NCI-H187 (cell line): ENCODE measurements at places on chromosomes 4 and X.

GRCh38 chr4:53638919-53639318 is 47.6 kb upstream of the LNX1 start:
- DNase-seq: no peak

- DNase-seq: no peak
These were observed 207.2 kb upstream of the NPY2R start for GRCh38 chr4:155001251-155001650.

GRCh38 chrX:69222103-69223090 is 57.1 kb upstream of the PJA1 start:
- DNase-seq: no peak

DNA sequence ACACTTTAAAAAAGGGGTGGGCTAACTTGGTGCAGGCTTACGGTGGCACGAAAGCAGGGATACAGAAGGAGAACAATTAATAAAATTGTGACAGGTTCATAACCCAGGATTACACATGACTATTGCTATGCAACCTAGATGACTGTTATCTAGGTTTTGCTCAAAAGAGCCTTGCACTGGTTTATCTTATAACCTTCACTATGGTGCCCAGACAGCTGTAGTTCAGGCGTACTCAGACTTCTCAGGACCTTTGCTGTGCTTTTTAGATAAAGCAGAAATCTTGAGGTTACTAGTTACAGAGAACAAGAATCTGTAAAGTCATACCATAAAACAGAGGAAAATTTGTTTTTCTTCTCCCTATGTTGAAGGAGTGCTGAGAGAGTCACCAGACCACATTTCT is 44.4 kb downstream of the UGT2A3 start:
- DNase-seq: no peak

- DNase-seq: no peak
These were observed 8.5 kb downstream of the NUDT11 start for GRCh38 chrX:51487960-51488267.

DNA sequence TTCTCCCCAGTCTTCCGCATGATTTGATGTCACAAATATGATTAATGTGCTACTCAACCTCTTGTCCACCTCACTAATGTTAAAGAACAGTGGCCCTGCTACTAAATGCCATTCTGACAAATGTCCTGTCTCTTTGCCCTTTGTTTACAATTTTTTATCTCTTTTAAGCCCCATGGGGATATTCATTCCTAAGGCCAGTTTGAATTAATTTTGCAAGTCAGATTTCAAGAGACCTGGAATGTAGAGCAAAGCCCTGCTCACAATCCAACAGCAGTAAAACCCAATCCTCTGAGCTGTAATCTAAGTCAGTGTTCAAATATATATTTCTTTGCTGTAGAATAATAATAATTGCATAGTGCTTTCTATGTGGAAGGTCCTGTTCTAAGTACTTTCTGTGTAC is 81.2 kb downstream of the LDB2 start:
- DNase-seq: no peak

- DNase-seq: peak; percentile 28
These were observed 79.7 kb downstream of the ADRA2C start for GRCh38 chr4:3845744-3846429.

DNA sequence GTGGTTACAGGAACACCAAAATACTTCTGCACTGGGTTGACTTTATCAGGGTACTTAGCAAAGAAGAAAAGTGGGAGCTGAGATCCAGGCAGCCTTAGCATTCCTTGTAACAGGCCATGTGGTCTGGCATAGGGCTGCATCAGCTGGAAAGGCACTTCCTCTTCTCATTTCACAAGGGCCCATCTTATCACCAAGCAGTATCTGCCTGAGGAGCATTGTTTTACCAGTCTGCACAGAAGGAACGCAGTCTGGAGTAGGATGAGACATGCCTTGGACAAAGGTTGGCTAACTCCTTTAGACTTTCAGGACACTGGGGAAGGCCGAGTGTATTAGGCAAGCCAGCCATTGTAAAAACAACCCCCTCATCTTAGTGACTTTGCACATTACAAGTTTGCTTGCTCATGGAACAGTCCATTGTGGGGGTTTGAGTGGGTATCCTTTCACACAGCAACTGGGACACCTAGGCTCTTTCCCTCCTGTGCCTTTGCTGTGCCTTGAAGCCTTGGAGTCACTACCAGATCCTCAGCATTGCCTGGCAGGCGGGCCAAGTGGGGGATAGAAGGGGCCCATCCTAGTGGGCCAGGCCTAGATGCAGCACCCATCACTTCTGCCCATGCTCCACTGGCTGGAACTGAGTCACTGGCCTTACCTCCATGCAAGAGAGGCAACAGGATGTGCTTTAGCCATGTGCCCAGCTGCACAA is 4.6 kb downstream of the SUV39H1 start:
- DNase-seq: no peak

- DNase-seq: peak; percentile 21
These were observed 580 bp upstream of the MMGT1 start for GRCh38 chrX:135974279-135974856.

DNA sequence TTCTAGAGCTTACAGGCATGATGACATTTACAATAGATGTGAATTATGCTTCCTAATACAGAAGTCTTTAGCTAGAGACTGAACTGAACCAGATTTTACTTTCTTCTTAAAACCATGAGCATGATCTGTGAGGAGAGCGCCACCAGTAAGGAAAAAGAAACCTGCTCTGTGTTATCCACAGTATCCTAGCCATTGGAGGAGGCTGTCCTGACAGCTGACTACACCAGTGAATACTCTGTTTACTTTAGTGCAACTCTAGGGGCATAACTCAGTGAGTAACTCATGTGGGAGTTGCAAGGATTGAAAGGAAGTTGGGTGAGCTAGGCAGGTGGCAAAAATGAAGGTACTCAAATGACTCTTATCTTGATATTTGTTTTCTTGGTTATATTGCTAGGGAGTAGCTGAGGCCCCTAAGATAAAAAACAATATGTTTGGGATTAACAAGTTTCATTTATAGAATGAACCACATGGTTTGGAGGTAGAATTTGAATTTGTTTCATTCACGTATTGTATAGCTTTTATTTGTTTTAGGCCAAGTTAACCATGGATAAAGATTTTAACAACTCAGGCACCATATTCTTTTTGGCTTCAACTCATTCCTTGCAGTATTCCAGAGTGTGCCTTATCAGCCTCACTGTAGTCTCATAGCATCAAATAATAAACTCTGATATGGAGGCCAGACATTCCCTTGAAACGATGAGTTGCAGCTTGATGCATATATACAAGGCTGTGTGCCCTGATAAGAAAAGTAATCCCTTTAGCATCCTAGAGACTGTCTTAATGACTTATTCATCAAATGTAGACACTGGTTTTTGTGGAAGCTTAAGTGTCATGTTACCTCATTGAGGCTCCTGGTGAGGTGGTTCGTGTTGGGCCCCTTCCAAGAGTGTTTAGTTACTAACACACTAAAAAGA is 2.5 kb downstream of the BMP3 start:
- peak; percentile 57 for DNase-seq

GRCh38 chr4:14125375-14126129 is 498.0 kb upstream of the BOD1L1 start:
- DNase-seq: no peak

- DNase-seq: no peak
These were observed 104.6 kb downstream of the DTHD1 start for GRCh38 chr4:36385951-36386571.

DNA sequence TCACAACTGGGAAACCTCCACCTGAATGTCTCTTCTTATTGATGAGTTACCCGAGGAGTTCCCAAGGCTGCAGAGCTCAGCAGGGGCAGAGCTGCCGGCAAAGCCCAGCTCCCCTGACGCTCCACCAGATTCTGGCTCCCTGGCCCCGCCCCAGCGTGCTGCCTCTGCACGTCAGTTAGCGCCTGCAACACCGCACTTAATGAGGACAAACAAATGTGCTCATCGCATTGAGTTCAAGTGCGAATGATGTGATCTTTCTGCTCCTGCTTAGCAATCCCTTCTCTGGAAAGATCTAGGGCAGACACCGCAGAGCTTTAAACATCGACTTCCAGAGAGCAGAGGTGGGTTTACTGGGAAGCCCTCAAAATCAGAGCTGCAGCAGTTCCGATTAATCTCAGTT is 55.5 kb upstream of the FBXW7 start:
- no peak for DNase-seq

DNA sequence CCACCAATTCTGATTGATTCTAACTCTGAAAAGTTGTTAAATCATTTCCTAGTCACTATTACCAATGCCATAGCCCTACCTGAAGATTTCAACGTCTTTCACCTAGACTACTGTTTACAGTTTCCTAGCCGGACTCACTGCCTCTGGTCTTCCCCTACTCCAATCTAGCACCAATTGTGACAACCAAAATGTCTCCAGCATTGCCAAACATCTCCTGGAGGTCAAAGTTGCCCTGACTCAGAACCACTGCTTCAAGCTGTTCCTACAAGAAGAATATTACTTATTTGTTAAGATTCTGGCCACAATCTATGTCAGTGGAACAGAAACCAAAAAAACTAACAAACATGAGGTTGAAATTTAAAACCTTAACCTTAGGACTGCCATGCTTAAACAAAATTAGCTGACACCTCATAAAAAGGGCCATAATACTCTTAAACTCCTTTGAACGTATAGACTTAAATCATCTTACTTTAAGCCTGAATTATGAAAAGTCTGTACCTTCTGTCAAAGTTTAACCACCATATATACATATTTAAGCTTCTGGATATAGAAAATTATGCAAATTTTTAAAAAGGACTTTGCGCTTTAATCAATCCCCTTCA is 2.1 kb downstream of the PDS5A start:
- no peak for DNase-seq

- no peak for DNase-seq
These were observed 28.3 kb upstream of the TMPRSS11D start for GRCh38 chr4:67912080-67912479.

DNA sequence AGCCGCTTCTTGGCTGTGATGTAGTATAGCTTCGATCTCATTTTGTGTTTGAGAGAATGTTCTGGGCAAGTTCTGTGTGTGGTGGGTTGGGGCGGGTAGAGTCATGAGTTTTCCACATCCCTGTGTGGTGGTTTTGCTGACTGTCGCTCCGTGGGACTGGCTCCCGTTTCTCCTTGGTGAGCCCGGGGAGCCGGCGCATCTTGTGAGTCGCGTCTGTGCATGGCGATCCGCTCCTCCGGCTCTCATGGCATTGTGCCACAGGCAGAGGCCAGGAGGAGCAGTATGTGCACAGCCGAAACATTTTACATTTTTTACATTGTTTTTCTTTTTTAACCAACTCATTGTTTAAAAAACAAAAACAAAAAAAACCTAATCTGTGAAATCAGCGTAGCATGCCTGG is 27.7 kb upstream of the TBC1D14 start:
- no peak for DNase-seq

DNA sequence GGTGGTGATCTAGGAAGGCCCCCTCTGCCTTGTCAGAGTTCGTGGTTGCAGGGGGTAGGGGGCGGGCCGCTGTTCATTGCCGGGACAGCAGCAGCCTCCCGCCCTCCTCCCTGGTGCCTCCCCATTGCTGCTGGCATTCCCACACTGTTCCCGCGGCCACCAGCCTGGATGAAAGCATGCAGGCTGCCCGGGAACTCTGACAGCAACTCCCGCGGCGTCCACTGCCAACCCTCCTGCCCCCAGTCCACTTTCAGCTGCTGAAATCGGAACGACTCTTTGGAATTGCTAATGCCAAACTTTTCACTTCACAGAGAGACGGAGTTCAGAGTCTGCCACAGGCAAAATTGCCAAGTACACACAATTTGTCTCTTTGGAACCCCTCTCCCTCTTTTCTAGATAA is 121.9 kb downstream of the BEND2 start:
- DNase-seq: no peak

- DNase-seq: no peak
These were observed 9.5 kb upstream of the SFRP2 start for GRCh38 chr4:153798420-153798819.

DNA sequence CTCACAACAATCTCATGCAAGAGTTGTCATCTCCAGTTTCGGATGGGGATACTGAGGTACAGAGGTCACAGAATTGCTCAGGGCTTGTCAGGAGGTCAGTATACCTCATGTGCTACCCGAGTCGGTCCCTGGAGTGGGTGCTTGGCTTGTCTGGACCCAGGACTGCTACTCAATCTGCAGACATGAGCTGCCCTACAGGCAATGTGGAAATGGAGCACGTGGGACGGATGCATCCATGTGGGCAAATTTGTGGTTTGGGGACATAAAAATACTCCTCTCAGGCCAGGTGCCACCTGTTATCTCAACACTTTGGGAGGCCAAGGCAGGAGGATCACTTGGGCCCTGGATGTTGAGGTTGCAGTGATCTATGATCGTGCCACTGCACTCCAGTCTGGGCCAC is 15.8 kb downstream of the USP11 start:
- no peak for DNase-seq

DNA sequence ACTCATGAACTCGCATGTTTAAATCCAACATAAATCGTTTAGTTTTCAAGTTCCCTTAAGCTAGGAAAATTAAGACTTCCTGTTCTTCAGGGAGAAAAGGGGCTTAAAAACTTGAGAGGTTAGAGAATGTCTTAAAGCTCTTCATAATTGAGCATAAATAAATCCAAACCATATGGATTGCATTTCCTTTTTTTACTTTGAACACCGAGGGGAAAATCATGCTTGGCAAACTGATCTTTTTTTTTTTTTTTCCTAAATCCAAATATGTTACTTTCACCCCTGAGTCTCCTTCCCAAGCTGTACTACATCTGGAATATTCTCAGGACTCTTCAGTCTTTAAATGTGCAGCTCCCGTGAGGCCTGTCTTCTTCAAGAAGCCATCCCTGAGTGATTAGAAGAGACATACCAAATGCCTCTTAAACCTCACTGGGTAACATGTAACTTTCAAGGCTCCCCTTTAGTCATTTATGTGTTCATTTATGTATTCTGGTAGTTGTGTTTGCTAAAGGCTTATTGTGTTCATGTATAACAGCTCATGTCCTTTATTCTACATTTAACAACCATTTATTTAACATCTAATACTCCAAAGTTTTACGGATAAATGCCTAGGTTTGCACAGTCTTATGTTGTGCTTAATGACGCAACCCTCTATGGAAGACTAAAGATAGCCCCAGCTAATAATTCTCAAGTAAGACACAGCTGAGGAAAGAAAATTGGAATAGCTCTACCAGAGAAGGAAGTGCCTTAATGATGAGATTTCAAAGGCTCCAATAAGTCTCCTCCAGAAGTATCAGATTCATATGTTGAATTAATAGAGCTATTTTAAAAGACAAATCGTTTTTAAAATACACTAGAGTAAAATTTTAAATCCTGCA is 107.0 kb downstream of the AGTR2 start:
- DNase-seq: no peak

DNA sequence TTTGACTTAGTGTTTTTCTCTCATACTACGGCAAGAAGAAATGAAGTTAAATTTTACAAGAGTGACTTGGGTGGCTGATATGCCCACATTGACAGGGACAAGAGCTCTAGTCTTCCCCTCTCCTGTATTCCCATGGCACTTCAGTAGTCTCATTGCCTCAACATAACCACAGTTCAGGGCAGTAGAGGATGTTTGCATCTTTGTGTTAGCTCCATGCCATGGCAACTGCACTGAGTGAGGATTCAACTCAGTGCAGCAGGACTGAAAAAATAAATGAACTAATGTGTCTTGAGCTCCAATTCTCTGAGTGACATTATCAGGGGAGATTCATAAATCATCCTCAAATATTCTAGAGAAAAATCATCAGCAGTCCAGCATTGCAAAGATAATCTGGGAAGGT is 78.8 kb downstream of the TET2 start:
- no peak for DNase-seq

GRCh38 chr4:7632341-7632740 is 197.6 kb upstream of the PSAPL1 start:
- no peak for DNase-seq
